ENCODE measurements at places on chromosomes 7 and 10.

DNA sequence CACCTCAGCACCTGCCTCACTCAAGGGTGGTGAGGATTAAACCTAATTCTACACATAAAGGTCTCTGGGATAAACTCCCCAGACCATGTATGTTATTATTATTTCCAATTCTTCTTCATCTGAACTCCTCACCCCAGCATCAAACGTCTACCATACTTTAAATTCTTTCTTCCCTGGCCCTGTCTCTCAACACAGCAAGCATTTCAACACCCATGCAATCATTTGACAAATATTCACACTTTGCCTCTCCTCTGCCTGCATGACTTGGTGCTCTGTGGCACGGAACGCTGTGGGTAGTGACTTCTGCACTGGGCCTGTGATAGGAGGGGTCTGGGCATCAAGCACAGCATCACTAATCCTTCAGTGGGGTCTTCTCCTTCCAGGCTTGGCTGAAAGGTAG is 490.8 kb downstream of the TNS3 start:
- DNase-seq, result no peak

- no peak for DNase-seq
Observed at GRCh38 chr10:126519992-126520391, 131.7 kb upstream of the ADAM12 start.

DNA sequence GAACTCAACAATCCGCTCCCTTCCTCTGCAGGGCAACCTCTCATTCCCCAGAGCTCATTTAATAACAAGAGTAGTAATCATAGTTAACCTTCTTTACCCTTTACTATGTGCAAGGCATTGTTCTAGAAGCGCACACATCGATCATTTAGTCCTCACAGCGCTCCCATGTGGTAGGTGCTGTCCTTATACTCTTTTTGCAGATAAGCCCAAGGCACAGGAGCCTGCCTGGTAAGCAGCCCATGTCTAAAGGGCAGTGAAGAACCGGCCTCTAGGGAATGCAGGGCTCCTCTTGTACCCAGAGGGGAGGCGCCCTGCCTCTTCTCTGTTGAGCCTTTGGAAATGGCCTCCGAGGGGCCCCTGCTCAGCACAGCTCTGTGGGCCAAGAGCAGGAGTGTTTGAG is 14.3 kb downstream of the CHST3 start:
- no peak for DNase-seq

GRCh38 chr7:101333912-101334311 is 12.3 kb upstream of the IFT22 start:
- no peak for DNase-seq

DNA sequence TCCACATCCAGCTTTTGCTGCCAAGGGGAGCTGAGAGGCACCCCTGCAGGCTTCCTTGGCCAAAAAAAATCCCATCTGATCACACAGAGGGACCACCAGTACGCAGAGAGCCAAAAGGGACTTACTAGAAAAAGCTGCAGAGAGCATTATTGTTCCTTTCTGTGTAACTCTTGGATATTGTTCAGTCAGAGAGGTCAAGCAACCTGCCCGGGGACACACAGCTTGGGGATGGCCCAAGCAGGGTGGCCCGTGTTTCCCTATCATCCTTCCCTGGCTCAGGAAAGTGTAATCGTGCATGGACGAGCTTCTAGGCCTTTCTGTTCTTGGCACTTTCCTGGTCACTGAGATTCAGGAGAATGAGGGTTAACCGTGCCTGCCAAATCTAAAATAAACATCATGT is 84.1 kb upstream of the SH2B2 start:
- no peak for DNase-seq

DNA sequence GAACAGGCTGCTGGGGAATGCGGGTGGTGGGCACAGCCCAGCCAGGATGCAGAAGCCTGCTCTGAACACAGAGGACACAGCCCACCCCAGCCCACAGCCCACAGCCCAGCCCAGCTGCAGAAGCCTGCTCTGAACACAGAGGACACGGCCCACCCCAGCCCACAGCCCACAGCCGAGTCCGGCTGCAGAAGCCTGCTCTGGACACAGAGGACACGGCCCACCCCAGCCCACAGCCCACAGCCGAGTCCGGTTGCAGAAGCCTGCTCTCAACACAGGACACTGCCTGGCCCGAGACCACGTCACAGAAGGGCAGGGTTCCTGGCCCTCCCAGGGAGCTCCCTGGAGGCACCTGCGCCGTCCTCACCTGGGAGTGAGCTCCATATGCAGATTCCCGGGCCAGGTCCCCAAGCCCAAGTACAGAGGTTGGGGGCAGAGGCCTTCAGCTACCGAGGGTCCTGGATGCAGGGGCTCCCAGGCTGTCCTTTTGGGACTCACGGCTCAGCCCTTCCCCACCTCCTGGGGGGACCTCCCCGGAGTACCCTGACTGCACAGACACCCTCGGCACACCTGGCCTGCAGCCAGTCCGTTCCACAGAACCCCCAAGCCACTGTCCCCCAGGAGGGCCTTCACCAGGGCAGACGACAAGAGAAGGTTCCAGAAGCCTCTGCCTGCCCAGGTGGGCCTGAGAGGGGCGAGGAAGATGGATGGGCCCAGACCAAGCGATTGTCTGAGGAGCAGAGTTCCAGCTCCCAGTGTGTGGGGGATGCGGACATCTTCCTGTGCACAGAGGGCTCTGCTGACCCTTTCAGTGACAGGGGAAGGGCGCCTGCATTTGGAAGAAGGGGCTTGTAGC is 23.7 kb upstream of the FOXL3 start:
- no peak for DNase-seq

DNA sequence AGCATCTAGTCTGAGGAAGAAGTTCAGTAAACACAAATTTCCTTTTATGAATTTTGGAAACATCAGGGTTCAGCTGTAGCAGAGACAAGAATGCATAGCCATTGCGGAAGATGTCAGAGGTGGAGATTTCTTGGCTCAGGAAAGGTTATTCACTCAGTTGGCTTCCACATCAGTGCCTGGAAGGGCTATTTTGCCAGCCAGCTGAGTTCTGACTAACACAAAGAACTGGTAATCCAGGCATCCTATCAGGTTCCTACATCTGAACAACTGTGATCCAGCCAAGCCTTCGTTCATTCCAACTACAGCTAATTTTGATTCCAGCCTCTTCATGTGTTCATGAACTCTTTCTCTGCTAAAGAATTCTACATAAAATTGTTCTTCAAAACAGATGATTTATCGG is 965.6 kb downstream of the XPNPEP1 start:
- DNase-seq, result no peak

DNA sequence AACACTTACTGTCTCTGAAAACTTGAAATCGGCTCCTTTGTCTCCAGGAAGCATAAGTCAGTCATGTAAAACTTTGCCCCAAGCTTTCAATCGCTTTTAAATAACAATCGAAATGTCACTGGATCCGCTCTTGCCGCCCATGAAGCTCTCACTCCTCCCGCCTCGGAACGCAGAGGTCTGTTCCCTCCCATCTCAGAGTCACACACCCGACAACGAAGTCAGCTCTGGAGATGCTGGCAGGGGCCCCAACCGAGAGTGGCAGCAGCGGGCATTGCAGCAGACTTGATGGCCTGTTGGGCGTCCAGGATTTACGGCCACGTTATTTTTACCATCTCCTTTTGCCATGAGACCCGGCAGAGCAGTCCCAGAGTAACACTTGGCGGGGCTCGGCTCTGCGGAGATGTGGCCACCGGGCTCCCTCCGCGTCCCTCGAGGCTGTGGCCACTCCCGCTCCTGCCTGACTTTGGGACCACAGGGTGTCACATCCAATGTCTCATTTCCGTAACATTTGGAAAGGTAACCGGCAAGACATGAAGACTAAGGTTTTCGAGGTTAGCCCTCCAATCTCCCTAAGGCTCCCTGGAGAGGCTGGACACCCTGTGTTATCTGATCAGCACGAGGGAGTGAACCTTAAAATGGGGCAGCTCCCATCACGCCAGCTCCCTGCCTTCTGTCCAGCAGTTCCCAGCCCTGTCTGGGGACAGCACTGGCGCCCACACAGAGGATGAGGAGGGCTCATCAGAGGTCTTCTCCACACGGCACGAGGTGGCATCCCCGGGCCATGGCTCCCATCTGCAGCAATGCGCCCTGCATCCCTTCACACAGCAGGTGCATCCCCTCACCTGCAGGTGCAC is 62.8 kb upstream of the ADGRA1 start:
- no peak for DNase-seq

GRCh38 chr7:94011714-94012353 is 7.7 kb upstream of the BET1 start:
- no peak for DNase-seq

DNA sequence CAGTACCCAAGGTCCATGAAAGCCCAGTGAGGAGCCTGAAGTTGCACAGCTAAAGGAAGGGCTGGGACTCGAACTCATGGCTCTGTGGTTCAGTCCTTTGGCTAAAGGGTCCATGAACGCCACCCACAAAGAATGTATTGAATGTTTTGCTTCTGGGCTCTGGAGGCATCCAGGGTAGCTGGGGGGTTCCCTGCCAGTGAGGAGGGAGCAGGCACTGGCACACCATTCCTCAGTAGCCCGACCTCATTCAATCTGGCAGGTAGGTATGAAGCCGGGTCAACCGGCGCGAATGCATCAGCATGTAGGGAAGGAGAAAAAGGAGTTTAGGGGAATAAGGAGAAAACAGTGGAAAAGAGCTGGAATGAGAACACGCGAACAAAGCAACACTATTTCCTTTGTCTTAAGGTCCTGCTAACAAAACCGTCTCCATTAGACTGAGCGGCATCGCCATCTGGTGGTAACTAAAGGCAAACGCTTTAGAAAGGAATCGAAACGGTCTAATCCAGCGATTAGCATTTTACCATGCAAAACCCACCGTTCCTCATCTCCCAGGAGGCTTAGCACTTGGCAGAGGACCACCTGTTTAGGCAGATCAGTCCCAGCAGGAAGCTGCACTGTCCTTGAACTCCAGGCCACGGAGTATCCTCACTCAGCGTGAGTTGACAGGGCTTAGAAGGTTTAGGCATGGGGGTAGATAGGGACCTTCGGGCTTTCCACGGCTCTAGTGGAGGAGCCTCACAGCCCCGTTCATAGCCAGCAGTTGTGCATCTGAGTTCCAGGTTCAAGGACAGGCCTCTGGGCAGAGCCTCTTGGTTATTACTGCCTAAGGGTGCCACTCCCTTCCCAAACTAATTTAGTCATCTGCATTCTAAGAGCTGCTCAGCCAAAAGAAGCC is 122.8 kb downstream of the UBE2H start:
- DNase-seq, result peak; percentile 48

- DNase-seq, result no peak
Observed at GRCh38 chr7:36682102-36682501, 42.2 kb downstream of the AOAH start.

DNA sequence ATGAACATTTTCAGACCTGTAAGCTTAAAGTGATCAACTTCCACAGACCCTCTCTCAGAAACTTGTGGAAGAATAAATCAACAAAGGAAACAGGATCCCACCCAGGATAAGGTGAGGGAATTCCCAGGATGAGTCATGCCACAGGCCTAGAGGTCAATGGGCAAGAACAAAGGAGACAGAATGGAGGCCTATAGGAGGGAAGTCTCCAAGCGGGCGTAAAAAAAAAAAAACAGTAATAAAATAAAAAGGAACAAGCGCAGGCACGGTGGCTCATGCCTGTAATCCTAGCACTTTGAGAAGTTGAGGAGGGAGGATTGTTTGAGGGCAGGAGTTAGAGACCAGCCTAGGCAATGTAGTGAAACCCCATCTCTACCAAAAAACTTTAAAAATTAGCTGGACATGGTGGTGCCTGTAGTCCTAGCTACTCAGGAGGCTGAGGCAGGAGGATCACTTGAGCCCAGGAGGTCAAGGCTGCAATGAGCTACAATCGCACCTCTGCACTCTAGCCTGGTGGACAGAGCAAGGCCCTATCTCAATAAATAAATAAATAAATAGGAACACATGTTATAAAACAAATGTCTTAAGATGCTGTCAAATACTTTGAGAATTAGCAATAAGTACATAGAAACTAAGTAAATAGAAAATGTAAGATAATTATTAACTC is 8.4 kb downstream of the SORBS1 start:
- no peak for DNase-seq

DNA sequence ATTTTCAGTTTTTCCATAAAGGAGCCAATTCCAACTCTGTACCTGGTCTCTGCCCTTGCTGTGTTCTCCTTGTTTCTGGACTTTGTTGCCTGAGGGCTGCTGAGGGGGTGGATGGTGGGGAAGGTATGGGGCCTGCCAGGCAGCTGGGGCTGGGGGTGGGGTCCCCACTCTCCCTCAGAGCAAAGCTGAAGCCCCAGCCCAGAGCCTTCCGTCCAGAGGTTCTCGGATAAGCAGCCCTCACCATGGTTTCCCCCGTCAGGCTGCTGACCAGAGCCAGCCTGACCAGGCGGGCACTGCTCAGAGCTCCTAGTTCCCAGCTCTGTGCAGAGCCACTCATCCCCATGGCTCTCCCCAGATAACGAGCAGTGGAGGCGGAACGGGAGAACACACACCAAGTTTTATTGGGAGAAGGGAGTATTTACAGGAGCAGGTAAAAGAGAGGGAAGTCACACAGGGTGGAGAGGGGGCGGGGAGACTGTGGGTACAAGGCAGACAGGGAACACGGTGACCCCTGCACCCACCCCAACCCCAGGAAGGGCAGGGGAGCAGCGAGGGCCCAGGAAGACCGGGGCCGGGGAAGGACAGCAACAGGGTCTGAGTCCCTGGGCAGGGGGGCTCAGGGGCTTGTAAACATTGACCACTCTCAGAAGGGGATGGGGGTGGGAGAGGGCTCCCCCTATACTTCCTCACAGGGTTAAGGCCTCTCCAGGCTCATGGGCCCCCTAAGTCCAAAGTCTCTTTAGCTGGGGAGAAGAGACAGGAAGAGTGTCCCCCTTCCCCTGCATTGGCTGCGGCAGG is 5.8 kb downstream of the GNB2 start:
- no peak for DNase-seq

GRCh38 chr10:62057850-62058249 is 156.4 kb downstream of the ARID5B start:
- no peak for DNase-seq

DNA sequence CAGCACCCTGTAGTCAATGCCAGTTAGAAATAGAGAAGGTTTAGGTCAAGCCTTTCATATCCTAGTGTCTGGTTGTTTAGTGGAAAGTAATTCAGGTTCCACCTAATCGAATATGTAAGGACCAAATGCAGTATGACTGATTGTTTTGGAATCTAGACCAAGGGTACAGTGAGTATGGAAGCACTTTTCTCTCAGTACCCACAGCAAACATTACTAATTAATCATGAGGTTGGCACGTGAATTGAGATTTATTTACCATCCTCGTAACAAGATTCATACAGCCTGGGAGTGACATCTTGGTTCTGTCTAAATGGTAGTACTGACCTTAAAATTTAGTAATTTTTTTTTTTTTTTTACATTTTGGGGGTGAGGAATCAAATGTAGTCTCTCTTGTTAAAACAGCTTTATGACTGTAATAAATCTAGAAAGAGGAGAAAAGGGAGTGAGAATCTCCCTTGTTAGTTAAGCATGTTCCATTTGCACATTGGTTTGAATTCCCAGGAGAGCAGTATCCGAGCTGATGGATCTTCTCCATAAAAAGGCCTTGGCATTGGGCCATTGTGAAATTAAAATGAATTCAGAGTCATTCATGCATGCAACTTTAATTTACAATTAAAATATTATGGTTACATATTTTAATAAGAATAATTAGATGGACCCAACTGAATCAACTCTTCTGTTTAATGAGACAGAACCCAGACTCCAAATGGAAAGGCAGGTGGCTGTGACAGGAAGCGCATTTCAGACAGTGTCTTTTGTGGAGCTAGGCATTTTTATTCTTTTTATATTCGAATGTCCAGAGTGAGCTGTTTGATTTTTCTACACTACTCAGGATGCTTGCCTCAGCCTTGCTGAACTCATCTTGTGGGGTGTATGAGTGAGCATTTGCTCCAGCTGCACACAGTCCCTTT is 57.6 kb downstream of the SNX10 start:
- no peak for DNase-seq

- no peak for DNase-seq
Observed at GRCh38 chr7:947391-948210, 6.9 kb downstream of the ADAP1 start.

- DNase-seq, result no peak
Observed at GRCh38 chr7:152136686-152137085, 111.2 kb downstream of the GALNT11 start.

All from AG09309 (cell line).